Uterus (tissue), 4 donors: ENCODE measurements at places on chromosomes 13 and 19. TPM values are rescaled to one million over a fixed set of nuclear protein-coding genes. Genes with fewer than 3 reads are reported as not detected.

The PCDH17 gene
- total RNA-seq: 14.5 TPM

The ZNF550 gene
- 4.4 TPM for total RNA-seq

The NXNL1 gene
- total RNA-seq: not detected

The GRWD1 gene
- 33.8 TPM for total RNA-seq

The NUP62 gene
- total RNA-seq: 34.6 TPM

The SLITRK1 gene
- total RNA-seq: not detected

The MISP3 gene
- not detected for total RNA-seq

GRCh38 chr19:56842412-56842811 is 1.9 kb upstream of the PEG3 start:
- no peak for DNase-seq

GRCh38 chr19:40365613-40366401 is 17.3 kb downstream of the PLD3 start:
- peak; percentile 74 for DNase-seq

DNA sequence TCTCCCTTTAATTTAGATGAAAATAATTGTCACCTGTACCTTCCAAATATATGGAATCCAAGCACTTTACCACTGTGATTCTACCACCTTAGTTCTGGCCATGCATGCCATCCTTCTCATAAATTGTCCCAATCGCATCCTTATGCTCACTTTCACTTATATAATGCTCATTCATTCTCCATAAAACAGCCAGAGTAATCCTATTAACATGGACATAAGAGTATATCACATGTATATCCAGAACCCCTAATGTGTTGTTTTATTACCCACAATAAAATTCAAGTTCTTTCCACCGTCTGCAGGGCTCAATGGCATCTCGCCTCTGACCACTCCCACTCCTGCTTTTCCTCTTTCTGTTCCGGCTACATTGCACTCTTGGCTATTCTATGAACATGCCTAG is 597.5 kb upstream of the MIR17HG start:
- DNase-seq: no peak

GRCh38 chr19:35375505-35376307 is 4.8 kb downstream of the GPR42 start:
- DNase-seq: no peak

GRCh38 chr19:13042443-13043130 is 47.3 kb downstream of the NFIX start:
- DNase-seq: no peak

- no peak for DNase-seq
Observed at GRCh38 chr13:40492511-40492910, 173.9 kb downstream of the FOXO1 start.

DNA sequence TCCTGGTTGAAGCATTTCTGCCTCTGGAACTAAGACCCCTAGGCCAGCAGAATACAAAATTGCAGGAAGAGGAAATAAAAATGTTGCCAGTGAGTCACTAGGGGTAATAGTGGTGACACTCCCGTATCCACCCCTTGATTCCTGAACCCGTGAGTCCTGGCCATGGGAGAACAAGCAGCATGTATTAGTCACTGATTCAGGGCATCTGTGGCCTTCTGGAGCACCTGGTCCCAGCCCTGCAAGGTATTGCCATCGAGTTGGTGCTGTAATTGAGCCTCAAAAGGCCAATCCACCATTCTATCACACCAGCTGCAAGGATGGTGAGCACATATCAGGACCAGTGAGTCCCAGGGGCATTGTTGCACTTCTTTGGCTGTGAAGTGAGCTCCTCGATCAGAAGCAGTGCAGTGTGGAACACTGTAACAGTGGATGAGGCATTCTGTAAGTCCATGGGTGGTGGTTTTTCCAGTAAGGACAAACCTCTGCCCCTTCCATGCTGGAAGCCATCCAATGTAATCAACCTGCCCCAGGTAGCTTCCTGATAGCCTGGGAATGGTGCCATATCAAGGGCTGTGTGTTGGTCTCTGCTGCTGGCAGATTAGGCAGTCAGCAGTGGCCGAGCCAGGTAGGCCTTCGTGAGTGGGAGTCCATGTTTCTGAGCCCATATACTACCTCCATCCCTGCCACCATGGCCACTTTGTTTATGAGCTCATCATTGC is 39.6 kb downstream of the C1QTNF9 start:
- DNase-seq: no peak

GRCh38 chr19:40143612-40144011 is 47.6 kb upstream of the MAP3K10 start:
- no peak for DNase-seq

- no peak for DNase-seq
Observed at GRCh38 chr13:80888390-80888789, 547.5 kb upstream of the SPRY2 start.

DNA sequence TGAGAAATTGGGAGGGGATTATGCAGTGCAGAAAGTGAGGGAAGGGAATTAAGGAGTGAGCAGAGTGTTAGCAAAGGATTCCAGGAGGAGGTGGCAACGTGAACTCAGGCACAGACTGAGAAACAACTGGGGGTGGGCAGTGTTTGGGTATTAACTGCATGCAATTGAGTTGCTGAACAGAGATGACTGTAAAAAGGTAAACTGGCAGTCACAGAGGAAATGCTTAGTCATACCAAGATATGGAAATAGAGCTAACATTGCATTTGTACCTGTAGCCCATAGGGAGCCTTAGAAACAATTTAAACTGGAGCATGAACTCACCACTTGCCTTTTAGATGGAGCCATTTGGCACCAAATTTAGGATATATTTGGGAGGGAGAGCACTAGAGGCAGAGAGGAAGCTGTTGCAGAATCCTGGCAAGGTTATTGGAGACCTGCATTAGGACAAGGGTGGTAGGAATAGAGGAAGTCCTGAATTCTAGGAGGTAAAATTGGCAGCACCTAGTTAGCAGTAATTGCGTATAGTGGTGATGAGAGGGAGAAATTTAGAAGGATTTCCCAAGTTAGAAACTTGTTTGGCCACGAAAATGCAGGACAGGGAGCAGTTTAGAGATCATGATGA is 100.6 kb upstream of the FRY start:
- DNase-seq: no peak
